NCI-H446 (cell line): ENCODE measurements at places on chromosomes 13 and 19.

DNA sequence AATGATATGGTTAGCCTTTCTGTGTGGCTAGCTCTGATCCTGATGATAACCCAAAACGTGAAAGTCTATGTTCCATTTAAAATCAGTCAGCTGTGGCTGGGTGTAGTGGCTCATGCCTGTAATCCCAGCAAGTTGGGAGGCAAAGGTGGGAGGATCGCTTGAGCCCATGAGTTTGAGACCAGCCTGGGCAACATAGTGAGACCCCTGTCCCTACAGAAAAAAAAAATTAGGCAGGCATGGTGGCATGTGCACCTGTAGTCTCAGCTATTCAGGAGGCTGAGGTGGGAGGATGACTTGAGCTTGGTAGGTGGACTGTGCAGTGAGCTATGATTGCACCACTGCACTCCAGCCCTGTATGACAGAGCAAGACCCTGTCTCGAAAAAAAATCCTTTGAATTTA is 1.1 kb upstream of the EID2B start:
- DNase-seq, result no peak

DNA sequence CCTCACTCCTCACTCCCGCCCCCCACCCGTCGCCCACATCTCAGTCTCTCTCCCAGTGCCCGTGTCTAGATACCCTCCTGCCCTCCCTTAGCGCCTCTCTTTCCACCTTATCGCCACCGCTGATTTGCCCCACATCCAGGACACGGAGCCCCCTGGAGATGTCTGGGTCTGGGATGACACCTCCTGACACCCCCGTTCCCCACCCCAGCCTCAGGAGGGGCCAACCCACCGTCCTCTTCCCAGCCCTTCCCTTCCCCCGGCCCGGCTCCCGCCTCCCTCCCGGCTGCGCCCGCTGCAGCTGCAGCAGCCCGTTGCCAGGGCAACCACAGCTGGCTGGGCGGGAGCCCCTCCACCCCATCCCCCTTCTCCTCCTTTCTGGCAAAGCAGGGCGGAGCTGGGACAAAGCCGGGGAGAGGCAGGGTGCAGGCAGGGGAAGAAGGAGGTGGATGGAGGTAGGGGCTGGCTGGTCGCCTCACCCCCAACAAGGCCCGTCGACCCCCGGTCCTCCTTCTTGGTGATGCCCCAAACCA is 13.5 kb downstream of the DPF1 start:
- DNase-seq, result no peak

GRCh38 chr19:42270346-42271044 is 1.4 kb downstream of the CIC start:
- DNase-seq, result no peak

DNA sequence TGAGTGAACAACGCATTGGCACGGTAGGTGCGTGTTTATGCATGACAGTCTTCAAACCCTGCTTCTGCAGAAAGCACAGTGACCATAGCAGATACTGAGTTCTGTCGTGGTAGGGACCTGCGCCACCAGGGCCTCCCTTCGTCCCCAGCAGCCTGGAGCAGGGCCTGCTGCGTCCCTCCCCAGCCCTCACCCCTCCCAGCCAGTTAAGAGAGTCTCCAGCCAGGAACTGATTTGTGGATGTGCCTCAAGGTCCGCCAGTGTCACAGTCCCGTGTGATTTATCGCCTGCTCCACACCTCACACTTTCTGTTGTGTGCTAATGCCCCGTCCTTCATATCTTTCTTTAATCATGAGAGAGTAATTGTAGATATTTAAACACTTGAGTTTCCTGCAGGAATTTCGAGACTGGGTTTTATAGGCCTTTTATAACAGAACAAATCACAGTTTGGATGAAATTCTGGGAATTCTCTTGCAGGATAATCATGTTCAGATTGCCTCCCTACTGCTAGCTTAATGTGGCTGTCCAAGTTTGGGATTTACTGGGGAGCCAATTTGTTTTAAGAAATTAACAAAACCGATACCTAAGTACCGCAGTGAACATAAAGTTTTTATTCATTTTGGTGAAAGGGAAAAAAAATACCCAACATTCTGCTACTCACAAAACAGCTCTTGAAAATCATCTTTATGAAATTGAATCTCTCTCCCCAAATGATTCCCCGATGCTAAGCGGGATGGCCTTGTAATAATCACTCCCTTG is 438.6 kb downstream of the TSHZ3 start:
- no peak for DNase-seq

- no peak for DNase-seq
Measured at GRCh38 chr19:3778899-3779723, 7.1 kb downstream of the MATK start.

DNA sequence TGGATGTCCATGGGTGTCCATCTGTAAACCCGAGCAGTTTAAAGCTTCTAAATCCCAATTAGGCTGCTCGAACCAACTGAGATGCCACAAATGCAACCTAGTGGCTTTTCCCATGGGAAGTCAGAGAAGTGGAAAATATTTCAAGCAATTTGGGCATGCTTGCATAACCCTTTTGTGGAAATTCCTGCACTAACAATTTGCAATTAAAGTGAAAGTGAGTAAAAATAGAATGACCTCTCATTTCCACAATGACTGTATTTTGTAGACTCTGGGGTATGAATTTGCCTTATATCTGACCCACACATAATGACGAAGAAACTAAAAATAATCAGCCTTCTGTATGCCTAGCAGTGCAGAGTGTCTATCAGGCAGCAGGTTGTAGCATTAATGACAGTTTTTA is 91.8 kb upstream of the TSC22D1 start:
- DNase-seq, result no peak

DNA sequence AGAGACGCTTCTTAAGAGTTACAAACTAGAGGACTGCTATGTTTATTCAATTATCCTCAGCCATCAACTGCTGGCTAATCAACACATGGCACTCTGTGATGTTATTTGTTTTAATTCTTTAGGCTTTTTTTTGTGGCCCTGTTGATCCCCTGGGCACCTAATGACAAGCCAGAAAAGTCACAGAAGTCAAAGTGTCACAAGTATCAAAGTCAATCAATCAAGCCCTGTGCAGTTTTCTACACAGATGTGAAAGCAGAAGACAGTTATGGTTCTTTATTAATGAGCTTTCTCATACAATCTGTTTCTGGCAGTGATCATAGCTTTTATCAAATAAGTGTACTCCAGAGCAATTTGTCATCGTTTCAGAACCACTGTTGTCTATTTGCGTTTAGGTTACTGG is 34.3 kb downstream of the MYO16 start:
- DNase-seq, result no peak

DNA sequence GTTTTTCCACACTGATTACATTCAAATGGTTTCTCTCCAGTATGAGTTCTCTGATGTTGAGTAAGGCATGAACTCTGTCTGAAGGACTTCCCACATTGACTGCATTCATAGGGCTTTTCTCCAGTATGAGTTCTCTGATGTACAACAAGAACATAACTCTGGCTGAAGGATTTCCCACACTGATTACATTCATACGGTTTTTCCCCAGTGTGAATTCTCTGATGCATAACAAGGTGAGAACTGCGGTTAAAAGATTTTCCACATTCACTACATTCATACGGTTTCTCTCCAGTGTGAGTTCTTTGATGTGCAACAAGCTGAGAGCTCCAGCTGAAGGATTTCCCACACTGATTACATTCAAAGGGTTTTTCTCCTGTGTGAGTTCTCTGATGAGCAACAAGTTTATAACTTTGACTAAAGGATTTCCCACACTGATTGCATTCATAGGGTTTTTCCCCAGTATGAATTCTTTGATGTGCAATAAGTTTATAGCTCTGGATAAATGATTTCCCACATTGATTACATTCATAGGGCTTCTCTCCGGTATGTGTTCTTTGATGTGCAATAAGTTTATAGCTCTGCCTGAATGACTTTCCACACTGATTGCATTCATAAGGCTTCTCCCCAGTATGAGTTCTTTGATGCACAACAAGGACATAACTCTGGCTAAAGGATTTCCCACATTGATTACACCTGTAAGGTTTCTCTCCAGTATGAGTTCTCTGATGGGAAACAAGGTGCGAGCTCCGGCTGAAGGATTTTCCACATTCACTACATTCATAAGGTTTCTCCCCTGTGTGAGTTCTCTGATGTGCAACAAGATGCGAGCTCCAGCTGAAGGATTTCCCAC is 23.5 kb downstream of the ZNF180 start:
- no peak for DNase-seq

GRCh38 chr19:6551607-6552450 is 21.0 kb downstream of the TNFSF9 start:
- DNase-seq, result no peak

GRCh38 chr13:58397596-58398387 is 766.2 kb downstream of the PCDH17 start:
- no peak for DNase-seq

DNA sequence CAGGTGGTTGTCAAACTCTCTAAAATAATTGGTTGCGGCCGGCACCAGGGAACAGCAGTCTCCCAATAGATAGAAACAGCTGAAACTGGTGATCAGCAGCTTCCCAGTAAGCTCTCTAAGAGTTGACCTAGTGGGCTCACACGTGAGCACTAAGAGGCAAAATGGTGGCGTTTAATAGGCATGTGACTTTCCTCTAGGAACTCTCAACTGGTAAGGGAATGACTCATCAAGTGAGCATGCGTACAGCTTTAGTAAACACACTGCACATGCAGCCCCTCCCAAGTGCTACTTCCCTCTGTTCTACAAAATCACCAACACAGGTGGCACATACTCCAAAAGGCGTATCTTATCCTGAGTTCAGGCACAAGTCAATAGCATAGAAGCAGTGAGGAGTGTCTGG is 41.7 kb downstream of the TNFSF11 start:
- no peak for DNase-seq

DNA sequence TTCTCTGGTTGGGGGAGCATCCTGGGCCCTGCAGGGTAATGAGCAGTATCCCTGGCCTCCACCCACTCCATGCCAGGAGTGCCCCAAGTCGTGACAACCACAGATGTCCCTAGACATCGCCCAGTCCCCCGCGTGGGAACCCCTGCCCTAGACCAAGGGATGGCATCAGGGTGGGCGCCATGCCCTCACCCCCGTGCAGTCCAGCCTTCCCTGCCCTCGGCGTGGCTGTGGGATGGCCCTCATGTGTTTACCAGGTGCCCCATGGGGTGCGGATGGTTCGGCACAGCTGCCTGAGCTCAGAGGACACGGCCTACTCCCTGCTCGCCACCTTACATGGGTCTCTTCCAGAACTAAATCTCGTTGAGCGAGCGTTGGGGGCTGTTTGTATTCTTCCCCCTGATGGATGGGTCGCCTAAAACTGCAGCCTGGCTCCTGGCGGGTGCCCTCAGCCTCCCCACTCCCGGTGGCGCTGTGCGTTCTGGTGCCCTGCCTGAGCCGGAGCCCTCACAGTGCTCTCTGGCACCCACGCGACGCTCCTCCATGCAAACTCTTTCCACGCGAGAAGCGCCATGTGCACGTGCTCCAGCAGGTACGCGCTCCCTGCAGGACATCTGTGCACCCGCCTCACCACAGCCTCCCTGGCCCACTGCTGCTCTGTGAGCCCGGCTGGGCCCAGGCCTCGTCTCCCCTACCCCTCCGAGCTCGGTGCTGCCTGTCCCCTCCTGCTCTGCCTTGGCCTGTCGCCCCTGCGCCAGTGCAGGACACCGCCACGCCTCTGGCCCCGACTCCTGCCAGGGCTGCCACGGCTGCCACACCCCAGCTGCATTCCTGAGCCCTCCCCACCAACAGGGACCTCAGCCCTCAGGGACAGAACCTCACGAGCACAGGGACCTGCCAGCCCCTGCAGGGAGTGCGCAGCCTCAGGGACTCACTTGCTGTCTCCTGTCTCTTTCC is 145.0 kb downstream of the KDM4B start:
- DNase-seq, result no peak

DNA sequence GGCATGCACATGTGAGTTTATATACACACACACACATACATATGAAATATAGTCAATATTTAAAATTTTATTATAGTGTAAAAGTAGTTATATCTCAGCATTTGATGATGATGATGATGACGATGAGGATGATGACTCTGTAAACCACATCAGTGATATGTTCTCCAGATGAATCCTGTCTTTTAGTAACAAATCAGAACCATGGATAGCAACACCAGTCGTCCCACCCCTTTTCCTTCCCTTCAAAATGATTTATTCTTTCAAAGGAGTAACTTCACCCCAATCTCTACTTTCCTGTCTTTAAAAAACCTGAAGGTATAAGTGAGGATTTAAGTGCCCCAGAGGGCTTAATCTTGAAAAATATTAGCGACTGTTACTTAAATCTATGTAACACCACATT is 74.1 kb downstream of the DCLK1 start:
- no peak for DNase-seq

DNA sequence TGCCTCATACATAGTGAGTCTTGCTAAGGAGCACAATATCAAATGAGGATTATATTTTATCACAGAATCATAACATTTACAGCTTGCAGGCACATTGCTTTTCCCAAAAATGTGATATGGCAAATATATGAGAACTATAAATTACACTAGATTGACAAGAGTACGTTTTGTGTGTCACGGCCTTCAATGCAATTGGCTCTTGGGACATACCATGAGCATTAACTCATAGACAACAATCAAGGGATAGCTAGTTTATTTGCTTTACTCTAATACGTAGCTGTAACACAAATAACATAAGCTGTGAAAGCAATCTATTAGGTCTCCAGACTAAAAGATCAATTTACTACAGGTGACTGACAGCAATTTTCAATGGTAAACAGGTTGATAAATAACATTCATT is 17.8 kb downstream of the LHFPL6 start:
- DNase-seq, result no peak

- no peak for DNase-seq
Measured at GRCh38 chr13:90447734-90448101, 899.8 kb upstream of the MIR17HG start.

- DNase-seq, result no peak
Measured at GRCh38 chr13:74197677-74198429, 63.6 kb upstream of the KLF12 start.

- no peak for DNase-seq
Measured at GRCh38 chr19:35901854-35902661, at the start of gene HCST. HCST (plus strand) TSS chr19:35902529; CDS start chr19:35902594, 65 bp downstream.

GRCh38 chr13:50140153-50140552 is 124.9 kb downstream of the KCNRG start:
- no peak for DNase-seq

DNA sequence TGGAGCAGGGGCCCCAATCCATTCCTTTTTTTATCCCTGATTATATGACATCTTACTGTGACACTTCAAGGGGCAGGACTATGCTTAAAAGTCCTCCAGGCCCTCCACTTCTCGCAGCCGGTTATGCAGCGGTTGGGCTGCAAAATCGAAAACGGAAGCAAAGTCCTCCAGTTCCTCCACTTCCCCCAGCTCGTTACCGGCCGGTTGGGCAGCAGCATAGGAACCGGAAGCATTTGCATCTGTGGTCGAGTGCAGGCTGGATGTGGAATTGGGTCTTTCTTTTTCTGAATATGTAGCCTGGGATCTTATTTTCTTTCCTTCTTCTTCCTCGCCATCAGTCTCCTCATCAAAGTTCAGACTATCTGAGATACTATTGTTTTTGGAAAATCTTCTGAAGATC is 46.1 kb downstream of the OXGR1 start:
- DNase-seq, result no peak

- no peak for DNase-seq
Measured at GRCh38 chr19:33225458-33225926, at the start of gene SLC7A10. SLC7A10 (minus strand) TSS chr19:33225850; CDS start chr19:33225703, 147 bp downstream.

- no peak for DNase-seq
Measured at GRCh38 chr13:61536433-61536832, 120.8 kb upstream of the PCDH20 start.
